ENCODE measurements at places on chromosomes 13 and 19. TPM values are rescaled to one million over a fixed set of nuclear protein-coding genes. Genes with fewer than 3 reads are reported as not detected.

DNA sequence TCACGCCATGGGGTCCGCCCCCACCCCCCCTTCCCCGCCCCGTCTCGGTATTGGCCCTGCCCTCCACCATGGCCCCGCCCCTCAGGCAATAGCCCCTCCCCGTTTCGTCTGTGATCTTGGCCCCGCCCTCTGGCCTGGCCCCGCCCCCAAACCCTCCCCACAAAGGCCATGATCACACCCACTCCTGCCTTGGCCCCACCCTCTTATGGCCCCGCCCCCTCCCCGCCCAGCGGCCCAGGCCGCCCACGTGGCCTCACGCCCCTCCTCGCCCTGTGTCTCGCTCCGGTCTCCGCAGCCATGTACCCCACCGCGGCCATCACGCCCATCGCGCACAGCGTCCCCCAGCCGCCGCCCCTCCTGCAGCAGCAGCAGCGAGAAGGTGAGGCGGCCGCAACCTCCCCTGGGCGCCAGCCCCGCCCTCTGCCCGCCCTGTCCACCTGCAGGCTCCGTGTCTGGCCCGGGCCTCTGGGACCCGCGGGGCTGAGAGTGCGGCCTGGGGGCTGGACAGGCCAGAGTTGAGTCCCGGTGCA lies 61.3 kb downstream of the CELF5 start:
- DNase-seq = no peak

DNA sequence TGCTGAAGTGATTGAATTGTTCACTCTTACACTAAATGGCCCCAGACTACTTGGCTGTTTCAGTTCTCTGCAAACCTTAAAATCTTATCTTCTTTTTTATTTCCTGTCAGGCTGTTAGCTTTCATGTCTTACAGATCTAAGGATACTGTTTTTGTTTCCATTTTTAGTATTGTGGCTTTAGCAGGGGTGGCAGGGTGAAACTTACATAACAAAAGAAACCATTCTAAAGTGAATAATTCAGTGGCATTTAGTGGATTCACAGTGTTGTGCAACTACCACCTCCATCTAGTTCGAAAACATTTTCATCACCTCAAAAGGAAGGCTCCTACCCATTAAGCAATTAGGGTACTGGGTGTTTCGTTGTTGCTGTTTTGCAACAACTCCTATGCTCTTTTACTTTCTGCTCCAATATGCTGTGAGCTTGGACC lies 19.8 kb downstream of the TMEM272 start:
- DNase-seq = peak; percentile 73

DNA sequence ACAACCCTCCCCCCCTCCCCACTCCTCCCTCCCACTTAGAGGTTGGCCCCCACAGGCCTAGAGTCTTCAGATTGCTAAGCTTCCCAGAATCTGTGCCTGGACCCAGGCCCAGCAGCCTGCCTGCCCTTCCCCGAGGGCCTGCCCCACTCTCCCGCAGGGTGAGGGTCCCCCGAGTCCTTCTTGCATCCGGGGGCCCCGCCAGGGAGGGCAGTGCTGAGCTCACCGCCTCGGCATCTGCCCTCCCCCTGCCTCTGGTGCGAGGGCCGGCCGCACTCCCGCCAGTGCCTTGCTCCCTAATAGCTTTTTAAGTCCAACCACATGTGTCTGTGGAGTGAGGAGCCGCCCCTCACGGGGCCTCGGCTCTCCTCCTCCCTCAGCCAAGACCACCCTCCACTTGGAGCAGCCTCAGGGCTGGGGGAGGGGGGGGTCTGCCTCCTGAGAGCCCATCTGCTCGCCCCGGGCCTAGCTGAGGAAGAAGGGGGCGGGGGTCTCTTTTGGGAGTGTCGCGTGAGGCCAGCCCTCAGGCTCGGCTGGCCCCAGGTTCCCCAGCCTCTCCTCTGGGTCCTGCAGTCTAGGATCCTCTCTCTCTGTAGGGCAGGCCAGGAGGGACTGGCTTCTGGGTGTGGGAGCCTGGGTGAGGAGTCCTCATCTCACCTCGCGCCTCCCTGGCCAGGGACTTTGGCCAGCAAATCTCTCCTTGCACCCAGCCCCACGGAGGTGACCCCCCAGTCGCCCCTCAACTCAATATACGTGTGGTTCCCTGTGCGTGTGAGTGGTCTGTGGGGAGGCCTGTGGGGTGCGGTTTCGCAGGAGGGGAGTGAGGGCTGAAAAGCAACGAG lies 47.2 kb downstream of the LYL1 start:
- DNase-seq = peak; percentile 30

The WDR87 gene
- not detected for total RNA-seq

The ZNF813 gene
- total RNA-seq = 11.7 TPM
